ENCODE measurements at places on chromosomes 11 and 22. TPM values are rescaled to one million over a fixed set of nuclear protein-coding genes. Genes with fewer than 3 reads are reported as not detected.
A peak's percentile ranks its signal among the peaks of the same experiment; 100 is the strongest.

IGSF9B gene
- 0.36 TPM for polyA plus RNA-seq

FAM180B gene
- polyA plus RNA-seq, result not detected

GRCh38 chr11:76810151-76810853 lies 27.1 kb downstream of the TSKU start:
- H3K27me3 ChIP-seq, result no peaks in the 10 kb centered on the region
- no peak overlapping the region for H3K27ac ChIP-seq
- H3K36me3 ChIP-seq, result no peaks in the 10 kb centered on the region
- no peak overlapping the region for H3K4me3 ChIP-seq

DNA sequence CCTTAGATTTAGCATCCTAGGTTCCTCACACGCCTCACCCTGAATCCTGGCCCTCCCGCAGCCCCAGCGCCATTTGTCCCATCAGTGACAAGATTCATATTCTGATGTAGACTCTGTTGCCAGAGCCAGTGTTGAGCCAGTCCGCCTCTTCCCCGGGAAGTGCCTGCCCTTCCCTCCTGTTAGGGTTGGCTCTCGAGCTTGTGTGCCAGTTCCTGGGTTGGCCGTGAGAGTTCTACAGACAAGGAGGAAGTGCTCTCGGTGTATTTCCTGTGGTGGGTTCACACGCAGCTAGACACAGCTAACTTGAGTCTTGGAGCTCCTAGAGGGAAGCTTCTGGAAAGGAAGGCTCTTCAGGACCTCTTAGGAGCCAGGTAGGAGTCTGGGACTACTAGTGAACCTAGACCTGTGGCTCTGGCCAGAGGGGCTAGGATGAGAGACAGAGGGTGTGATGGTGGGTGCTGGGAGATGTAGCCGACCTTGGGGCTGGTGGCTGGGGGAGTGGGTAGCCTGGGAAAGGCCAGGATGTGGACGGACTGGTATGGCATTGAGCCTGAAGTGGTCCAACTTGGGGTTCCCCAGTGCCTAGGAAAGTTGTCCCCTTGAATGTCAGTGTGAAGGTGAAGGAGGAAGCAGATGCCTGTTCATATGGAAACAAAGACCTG lies at the start of gene IL18BP:
IL18BP (plus strand) TSS at position 261 of the 662 bp plus-strand sequence. CDS start 1,076 bp downstream, outside the sequence.
- no peaks in the 10 kb centered on the region for H3K4me1 ChIP-seq
- peaks cover 20% of the 10 kb centered on the region for H3K36me3 ChIP-seq
- no peak within 1 kb of the TSS for H3K27ac ChIP-seq
- DNase-seq, result no peak
- H3K4me3 ChIP-seq, result no peak within 1 kb of the TSS

- peak overlapping the region; percentile 91 for H3K4me3 ChIP-seq
- H3K27me3 ChIP-seq, result no peaks in the 10 kb centered on the region
- peaks cover 14% of the 10 kb centered on the region for H3K4me1 ChIP-seq
- DNase-seq, result no peak
- H3K36me3 ChIP-seq, result no peaks in the 10 kb centered on the region
- peak overlapping the region; percentile 58 for H3K27ac ChIP-seq
These were observed 642 bp downstream of the NAA40 start for GRCh38 chr11:63939397-63939891.

OR8A1 gene
- polyA plus RNA-seq, result not detected

DNA sequence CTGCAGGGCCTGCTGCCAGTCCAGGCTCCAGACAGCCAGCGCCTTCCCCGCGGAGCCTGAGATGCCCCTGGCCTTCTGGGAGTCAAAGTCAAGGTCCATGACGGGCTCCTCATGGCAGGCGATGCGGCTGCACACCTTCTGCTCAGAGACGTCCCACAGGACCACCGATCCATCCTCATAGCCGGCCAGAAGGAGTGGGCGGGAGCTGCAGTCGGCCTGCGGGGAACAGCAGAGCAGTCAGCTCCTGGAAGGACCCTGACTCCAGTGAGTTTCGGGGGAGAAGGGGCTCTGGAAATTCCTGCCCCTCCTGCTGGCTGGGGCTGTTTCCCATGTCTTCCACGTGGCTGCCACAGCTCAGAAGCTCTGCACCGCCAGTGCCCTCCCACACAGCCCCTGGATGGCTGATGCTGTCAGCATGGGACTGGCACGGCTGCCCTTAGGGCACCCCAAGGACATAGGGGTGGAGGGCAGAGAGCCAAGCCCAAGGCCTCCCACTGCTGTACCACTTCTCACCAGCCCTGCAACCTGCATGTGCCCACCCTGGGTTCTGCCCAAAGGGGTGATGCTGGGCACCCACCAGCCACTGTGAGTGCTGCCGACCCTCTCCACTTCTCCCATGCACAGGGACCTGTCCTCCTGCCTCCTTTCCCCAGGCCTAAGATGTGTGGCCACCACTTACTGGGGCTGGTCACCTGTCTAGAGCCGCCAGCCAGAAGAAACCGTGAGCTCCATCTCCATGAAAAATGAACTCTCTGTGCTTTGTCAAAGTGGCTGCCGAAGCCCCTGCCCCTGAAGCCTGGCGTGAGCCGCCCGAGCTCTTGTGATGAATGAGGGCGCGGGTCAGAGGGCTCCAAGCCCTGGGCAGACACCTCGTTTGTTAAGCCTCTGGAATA lies 41.7 kb downstream of the TBX1 start:
- no peak overlapping the region for H3K27ac ChIP-seq
- DNase-seq, result no peak
- H3K36me3 ChIP-seq, result no peaks in the 10 kb centered on the region

PKNOX2 gene
- polyA plus RNA-seq, result 0.03 TPM

DNA sequence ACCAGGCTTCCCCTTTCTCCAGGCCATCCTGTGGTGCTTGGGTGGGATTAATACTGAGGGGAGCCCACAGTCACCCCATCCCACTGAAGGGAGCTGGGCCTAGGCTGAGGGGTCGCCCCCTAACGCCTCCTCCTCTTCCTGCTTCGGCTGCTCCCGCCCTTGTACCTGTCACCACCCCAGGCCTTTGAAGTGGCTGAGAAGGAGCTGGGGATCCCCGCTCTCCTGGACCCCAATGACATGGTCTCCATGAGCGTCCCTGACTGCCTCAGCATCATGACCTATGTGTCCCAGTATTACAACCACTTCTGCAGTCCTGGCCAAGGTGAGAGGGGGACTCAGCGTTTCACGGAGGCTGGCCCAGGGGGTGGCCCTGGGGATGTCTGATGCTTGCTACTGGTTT lies 6.1 kb downstream of the MICALL1 start:
- H3K4me1 ChIP-seq, result peaks cover 38% of the 10 kb centered on the region
- H3K36me3 ChIP-seq, result peaks cover 53% of the 10 kb centered on the region
- no peaks in the 10 kb centered on the region for H3K27me3 ChIP-seq
- no peak overlapping the region for H3K27ac ChIP-seq
- DNase-seq, result no peak

TNNT3 gene
- polyA plus RNA-seq, result 0.09 TPM

GRCh38 chr11:134036492-134037045 lies 32.3 kb upstream of the JAM3 start:
- H3K27ac ChIP-seq, result peak overlapping the region; percentile 61
- peaks cover 62% of the 10 kb centered on the region for H3K4me1 ChIP-seq
- peak overlapping the region; percentile 68 for H3K4me3 ChIP-seq
- H3K36me3 ChIP-seq, result no peaks in the 10 kb centered on the region
- no peak for DNase-seq

DNA sequence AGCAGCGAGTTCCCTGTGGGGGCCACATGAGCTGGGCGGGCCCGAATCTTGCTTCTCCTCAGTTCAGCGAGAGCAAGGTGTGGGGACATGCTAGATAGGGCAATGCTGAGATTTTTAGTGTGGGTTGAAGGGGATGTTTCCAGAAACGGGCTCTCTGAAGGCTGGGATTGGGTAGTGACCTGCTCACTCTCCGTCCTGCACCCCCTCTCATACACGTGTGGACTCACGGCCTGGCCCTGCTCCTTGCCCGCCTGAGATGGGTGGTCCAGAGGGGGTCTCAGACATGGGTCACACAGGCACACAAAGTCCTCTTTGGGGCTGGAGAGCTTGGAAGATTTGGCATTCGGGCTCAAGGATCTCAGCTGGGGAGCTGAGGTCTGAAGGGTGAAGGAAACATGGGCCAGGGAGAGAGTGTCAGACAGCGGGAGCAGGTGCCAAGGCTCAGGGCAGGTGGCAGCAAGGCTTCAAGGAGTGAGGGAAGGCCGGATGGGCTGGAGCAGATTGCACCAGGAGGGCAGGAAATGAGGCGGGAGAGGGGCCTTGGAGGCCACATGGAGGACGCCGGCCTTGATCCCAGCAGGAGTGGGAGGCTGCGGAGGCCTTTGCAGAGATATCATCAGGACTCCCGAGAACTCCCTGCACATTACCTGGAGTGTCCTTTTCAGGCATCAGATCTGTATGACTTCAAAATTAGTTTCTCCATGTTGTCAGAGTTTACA lies 74.1 kb downstream of the PARVB start:
- H3K27ac ChIP-seq, result no peak overlapping the region
- no peaks in the 10 kb centered on the region for H3K36me3 ChIP-seq
- H3K27me3 ChIP-seq, result no peaks in the 10 kb centered on the region
- no peak overlapping the region for H3K4me3 ChIP-seq
- DNase-seq, result no peak
- H3K4me1 ChIP-seq, result no peaks in the 10 kb centered on the region

DNA sequence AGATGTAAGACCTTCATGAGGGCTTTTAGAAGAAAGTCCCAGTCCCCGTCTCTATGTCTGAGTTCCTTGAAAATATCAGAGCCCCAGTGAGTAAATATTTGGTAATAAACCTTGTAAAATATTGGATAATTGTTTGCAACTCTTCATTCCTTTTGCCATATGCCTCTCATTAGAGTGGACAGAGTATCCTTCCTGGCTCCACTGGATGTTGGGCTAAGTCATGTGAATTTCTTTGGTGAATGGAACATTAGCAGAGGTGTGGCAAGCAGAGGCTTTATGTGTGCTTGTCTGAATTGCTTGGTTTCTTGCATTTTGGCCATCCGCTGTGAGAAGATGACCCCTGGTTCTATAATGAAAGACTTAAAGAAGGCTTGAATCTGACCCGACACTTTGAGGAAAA lies 490.3 kb downstream of the METTL15 start:
- H3K27ac ChIP-seq, result no peak overlapping the region
- H3K4me3 ChIP-seq, result no peak overlapping the region
- H3K4me1 ChIP-seq, result no peaks in the 10 kb centered on the region
- DNase-seq, result no peak
- no peaks in the 10 kb centered on the region for H3K36me3 ChIP-seq

DNA sequence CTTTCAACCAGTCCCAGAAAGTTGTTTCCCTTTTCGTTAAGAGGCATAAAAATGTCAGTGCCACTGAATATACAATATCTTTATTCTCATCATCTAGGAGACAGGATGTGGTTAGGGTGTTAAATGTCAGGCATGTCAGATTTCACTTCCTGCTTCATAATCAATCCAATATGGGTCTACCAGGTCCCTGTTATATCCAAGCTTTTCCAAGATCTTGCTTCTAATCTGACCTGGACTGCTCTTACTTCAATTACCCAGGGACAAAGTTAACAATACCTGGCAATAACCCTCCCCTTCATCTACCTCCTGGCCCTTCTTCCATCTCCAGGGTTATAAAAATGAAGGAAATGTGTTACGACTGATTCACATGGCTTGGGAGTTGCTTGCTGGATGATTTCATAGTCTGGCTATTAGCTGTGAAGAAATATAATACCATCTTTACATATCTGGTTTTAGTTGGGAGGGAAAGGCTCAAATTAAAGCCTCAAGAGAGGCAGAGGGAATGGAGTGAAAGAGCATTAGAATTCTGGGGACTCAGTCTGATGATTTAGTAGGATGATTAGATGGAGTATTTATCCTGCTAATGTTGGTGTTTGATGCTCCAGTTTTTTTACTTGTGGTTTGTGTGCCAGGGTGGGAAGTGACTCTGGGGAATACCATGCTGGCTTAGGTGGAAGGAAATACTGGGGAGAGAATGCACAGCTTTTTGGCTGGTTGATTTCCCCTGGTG lies 534.3 kb downstream of the ETS1 start:
- no peak overlapping the region for H3K4me3 ChIP-seq
- no peaks in the 10 kb centered on the region for H3K36me3 ChIP-seq
- peak overlapping the region; percentile 16 for H3K27ac ChIP-seq
- no peaks in the 10 kb centered on the region for H3K27me3 ChIP-seq
- no peak for DNase-seq

DNA sequence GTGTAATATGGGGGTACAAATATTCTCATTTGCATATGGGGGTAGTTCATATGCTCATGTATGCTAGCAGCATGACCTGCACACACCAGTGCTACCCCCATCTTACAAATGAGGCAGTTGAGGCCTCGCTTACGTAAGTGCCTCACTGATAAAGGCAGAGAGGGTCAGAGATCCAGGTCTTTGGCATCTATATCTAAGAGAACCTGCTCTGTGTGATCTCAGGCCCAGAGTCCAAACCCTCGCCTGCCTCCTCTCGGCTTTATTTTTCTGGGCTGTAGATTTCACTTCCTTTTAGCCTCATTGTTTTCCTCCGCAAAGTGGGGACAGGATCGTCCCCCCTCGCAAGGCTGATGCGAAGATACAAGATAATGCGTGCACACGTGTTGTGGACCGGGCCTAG lies 325.2 kb downstream of the MN1 start:
- DNase-seq, result no peak
- H3K27ac ChIP-seq, result peak overlapping the region; percentile 99
- no peaks in the 10 kb centered on the region for H3K27me3 ChIP-seq

- H3K4me3 ChIP-seq, result no peak overlapping the region
- DNase-seq, result no peak
- no peaks in the 10 kb centered on the region for H3K36me3 ChIP-seq
- H3K27me3 ChIP-seq, result no peaks in the 10 kb centered on the region
These were observed 76.4 kb downstream of the COMMD9 start for GRCh38 chr11:36212564-36213392.

GRCh38 chr11:114275280-114275679 lies 20.9 kb upstream of the NNMT start:
- H3K27ac ChIP-seq, result no peak overlapping the region
- no peaks in the 10 kb centered on the region for H3K36me3 ChIP-seq
- H3K4me3 ChIP-seq, result no peak overlapping the region
- no peak for DNase-seq

ISX gene
- polyA plus RNA-seq, result not detected

DNA sequence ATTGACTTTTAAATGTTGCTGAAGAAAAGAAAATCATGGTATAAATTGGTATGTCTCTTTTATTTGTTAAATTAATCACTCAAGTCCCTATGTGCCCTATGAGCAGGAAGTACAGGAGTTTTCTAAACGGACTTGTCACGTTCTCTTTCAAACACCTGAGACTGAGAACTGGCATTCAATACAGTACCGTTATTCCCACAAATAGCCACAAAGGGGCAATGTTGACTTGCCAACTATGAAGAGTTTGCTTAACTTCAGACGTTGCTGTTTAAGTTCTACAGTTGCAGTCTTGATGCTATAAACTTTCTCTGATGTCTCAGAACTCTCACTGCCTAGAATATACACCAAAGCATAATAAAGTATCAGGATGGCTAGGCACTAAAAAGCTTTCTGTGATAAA lies 7.6 kb downstream of the OR56A1 start:
- H3K4me3 ChIP-seq, result no peak overlapping the region
- no peaks in the 10 kb centered on the region for H3K4me1 ChIP-seq
- no peaks in the 10 kb centered on the region for H3K27me3 ChIP-seq

LDHAL6A gene
- polyA plus RNA-seq, result not detected

Measured in keratinocyte (primary cell).